ENCODE measurements at places on chromosomes 2 and 18.

DNA sequence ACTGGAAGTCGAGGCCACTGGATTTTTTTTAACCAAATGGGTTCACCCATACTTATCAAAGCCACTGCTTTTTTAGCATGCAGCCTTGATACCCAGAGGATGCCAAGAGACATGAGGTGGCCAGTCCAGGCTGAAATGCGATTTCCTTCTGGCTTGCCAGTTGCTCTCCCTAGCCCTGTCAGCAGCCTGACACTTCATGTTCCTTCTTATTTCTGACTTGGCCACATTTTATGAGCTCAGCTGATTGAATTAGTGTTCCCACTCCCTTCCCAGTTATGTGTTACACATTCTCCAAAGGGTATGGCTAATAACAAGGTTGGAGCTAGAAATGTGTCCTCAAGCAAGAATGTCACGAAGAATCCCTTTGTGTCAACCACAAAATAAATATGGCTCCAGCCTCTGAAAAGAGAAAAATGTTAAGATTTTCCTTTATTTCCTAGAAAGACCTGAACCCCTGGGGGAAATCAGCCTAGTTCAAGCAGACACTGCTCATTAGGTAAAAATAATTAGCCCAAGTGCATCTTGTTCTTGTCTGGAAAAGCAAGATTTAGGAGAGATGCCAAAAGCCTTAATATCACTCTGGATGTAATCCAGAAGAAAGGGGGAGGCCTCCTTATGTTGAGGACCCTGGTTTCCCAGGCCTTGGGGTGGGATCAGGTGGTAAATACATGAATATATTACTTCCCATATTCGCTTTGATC lies 121.7 kb upstream of the TACR1 start:
- no peak for DNase-seq

GRCh38 chr2:102005989-102006885 lies 14.5 kb downstream of the IL1R2 start:
- DNase-seq: no peak

DNA sequence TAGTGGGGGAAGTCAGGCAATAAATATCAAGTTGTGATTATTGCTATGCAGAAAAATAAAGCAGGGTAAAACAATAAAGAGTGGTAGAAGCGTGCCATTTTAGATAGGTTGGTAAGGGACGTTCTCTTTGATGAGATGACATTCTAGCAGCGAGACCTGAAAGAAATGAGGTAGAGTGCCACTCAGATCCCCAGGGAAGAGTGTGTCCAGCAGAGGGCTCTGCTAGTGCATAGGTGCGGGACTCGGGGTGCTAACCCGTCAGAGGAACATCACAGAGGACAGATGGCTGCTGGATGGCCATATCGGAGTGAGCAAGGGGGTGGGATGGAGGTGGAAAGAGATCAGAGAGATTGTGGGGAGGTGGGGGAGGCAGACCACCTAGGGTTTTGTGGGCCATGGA lies 16.3 kb upstream of the GTF2A1L start:
- peak; percentile 23 for DNase-seq

DNA sequence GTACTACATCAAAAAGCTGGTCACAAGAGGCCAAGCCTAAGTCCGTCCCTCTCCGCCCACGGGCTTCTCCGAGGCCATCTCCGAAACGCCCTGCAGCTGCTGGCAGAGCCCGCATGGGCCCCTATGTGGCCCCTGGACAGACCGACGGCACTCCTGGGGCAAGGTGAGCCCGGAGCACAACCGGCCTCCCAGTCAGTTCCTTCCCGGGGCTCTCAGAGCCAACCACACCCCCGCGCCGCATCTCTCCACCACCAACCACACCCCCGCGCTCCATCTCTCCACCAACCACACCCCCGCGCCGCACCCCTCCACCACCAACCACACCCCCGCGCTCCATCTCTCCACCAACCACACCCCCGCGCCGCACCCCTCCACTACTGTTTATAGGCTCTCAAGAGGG lies 93.5 kb downstream of the ZNF516 start:
- DNase-seq: no peak

DNA sequence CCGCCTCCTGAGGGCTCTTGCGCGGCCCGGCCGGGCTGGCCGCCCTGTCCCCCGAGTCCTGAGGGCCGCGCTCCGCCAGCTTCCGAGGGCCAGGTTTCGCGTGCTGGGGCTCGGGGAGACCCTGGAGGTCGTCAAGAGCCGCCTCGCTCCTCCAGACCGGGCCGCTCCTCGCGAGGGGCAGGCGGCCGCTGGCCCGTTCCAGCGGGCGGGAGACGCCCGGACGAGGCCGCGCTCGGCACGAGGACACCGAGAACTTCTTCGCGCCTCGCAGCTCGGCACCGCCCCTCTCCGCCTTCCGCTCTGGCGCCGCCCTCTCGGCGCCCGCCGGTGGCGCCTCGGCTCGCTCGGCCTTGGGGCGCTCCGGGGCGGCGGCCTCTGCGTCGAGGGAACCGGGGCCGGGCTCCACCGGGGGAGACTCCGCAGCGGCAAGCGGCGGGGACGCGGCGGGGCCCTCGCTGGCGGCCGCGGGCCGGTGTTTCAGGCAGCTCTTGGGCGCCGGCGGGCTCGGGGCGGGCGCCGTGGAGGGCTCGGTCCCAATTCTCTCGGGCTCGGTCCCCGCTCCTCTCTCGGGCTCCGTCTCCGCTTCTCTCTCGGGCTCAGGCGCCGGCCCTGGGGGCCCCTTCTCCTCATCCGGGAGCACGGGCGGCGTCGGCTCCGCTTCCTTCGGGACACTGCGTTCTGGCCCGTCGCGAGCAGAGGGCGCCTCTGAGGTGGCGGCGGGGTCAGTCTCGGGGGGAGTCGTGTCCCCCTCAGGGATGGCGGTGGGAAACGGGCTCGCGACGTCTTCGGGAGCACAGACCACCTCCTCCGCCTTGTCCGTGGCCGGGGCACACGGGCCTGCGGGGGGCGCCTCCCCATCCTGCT lies 91.6 kb upstream of the MGAT4A start:
- peak; percentile 74 for DNase-seq

- no peak for DNase-seq
Measured at GRCh38 chr18:25186871-25187270, 165.1 kb downstream of the ZNF521 start.
